Pancreas (tissue), 10 donors: ENCODE measurements at places on chromosomes 5 and 9. TPM values are rescaled to one million over a fixed set of nuclear protein-coding genes. Genes with fewer than 3 reads are reported as not detected.

Gene PCDHGA9
- polyA plus RNA-seq, result 0.31 TPM

Gene FOXI1
- polyA plus RNA-seq, result 0.38 TPM

Gene PKD2L2
- polyA plus RNA-seq, result not detected

Gene PCDHA6
- polyA plus RNA-seq, result 0.42 TPM

Gene RECK
- 2.0 TPM for polyA plus RNA-seq

Gene TAS2R1
- not detected for polyA plus RNA-seq

Gene SPATA31C1
- polyA plus RNA-seq, result not detected

Gene ENG
- 25.8 TPM for polyA plus RNA-seq

Gene ROR2
- polyA plus RNA-seq, result 0.91 TPM

Gene HAVCR2
- 1.2 TPM for polyA plus RNA-seq

Gene ZDHHC11B
- polyA plus RNA-seq, result 19.9 TPM

Gene TENT4A
- polyA plus RNA-seq, result 13.6 TPM

Gene ROPN1L
- polyA plus RNA-seq, result 0.46 TPM

Gene CRHBP
- 0.61 TPM for polyA plus RNA-seq

Gene SLC28A3
- polyA plus RNA-seq, result 6.8 TPM

Gene TICAM2
- polyA plus RNA-seq, result 1.4 TPM

Gene MARCOL
- not detected for polyA plus RNA-seq

Gene PCDHA11
- 0.35 TPM for polyA plus RNA-seq

Gene PCDHGA11
- 0.99 TPM for polyA plus RNA-seq

Gene GDA
- 11.6 TPM for polyA plus RNA-seq

Gene ZNF354C
- 0.91 TPM for polyA plus RNA-seq

Gene NR6A1
- polyA plus RNA-seq, result 3.0 TPM

Gene GTF2H2C
- polyA plus RNA-seq, result 13.3 TPM

Gene ADAMTSL1
- 0.73 TPM for polyA plus RNA-seq

Gene BARX1
- polyA plus RNA-seq, result 3.7 TPM

Gene CMYA5
- polyA plus RNA-seq, result 0.73 TPM

Gene PRDM9
- polyA plus RNA-seq, result not detected

Gene PCDHA9
- polyA plus RNA-seq, result not detected

Gene ANKRA2
- polyA plus RNA-seq, result 20.4 TPM

Gene CDH6
- polyA plus RNA-seq, result 0.66 TPM

Gene GPR151
- polyA plus RNA-seq, result not detected

Gene ACSL6
- polyA plus RNA-seq, result 2.0 TPM

Gene HTR4
- polyA plus RNA-seq, result not detected

Gene SPINK5
- 0.23 TPM for polyA plus RNA-seq

Gene PTGDS
- polyA plus RNA-seq, result 49.1 TPM

Gene SLF1
- 1.2 TPM for polyA plus RNA-seq

Gene CEP120
- 4.0 TPM for polyA plus RNA-seq

Gene SERF1A
- polyA plus RNA-seq, result 3.3 TPM
